Heart left ventricle (tissue), 16 donors: ENCODE measurements at places on chromosomes 4 and X.

- DNase-seq: no peak
These were observed 35.7 kb upstream of the EGFL6 start for GRCh38 chrX:13533726-13534125.

GRCh38 chrX:720250-720649 lies 89.7 kb downstream of the SHOX start:
- no peak for DNase-seq

GRCh38 chr4:98319021-98319420 lies 57.8 kb downstream of the RAP1GDS1 start:
- no peak for DNase-seq

DNA sequence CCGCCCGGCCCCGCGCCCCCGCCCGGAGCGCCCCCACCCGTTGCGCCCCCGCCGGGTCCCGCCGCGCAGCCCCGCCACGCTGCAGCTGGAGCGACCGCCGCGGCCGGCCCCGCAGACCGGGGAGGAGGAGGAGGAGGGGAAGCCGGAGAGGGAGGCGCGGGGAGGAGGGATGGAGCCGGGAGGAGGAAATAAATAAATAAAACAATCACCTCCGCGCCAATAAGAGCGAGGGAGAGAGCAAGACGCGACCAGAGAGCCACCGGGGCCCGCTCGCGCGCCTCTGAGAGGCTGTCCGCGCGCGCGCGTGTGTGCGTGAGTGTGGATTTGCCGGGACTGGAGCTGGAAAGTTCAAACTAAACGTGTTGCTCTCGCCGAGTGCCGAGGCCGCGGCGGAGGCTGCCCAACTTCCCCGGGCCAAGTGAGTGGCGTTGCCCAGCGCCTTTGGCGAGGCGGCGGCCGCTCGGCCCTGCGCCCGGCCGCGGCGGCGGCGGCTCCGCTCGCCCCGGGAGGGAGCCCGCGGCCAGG lies 2184.4 kb upstream of the TENM3 start:
- peak; percentile 30 for DNase-seq

- DNase-seq: no peak
These were observed 44.6 kb upstream of the TRPC5OS start for GRCh38 chrX:111831343-111831742.

DNA sequence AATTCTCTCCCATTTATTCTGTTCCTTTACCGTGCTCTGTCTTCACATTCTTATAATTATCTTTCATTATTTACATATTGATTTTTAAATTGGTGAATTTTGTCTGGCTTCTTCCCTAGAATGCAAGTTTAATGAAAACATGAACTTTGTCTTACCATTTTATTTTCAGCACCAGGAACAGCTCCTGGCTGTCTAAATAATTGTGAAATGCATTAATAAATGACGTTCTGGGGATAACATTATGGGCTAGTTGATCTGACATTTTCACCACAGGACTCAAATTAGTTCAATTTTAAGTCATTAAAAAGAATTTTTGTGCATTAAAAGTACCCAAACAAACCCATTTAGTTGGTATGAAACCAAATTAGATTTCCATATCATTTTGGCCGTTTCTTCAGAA lies 97.5 kb downstream of the KCTD8 start:
- no peak for DNase-seq

DNA sequence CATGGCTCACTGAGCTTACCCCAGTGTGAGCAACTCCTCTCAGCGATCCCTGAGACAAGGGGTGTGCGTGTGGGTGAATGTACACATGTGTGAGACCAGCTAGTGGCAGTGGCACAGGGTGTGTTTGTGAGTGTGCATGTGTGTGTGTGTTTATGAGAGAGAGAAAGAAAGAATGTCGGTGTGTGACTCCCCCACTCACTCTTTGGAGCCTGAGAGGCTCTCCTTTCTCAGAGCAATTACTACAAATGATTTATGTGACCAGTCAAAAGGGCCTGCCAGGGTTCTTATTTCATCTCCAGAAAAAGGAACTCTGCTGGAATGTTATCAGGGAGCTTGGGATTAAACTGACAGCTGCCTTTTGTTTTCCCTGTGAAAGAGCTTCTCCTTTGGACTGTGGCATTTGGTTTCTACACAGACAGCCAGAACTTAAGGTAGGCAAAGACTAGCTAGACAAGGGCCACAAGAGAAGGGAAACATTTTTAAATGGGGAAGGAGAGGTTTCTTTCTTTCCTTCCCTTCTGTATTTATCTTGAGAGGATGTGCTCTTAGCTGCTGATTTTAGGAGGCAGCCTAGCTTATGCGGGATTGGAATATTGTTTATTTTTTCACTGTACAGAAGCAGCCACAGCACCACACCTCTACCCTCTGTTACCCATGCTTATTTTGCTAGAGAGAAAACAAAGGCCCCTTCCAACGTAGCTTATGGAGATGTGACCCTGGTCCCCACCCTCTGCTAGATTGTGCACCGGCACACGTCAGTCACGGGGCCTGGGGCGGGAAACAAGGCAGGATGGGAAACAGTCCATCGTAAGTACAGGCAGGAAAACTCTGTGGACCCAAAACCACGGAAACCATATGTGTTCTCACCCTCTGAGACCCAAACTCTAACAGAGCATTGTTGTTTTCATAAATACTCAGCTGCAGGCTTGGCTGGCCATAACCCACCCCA lies 143.5 kb downstream of the MGST2 start:
- no peak for DNase-seq

GRCh38 chr4:166518315-166518714 lies 645.3 kb downstream of the TLL1 start:
- DNase-seq: no peak

GRCh38 chr4:183312841-183313240 lies 7.2 kb downstream of the CLDN22 start:
- no peak for DNase-seq

GRCh38 chr4:150743564-150744342 lies 161.8 kb downstream of the MAB21L2 start:
- DNase-seq: no peak

GRCh38 chr4:174189392-174190015 lies 94.0 kb downstream of the FBXO8 start:
- no peak for DNase-seq

GRCh38 chrX:47933946-47934345 lies 69.8 kb downstream of the ZNF182 start:
- no peak for DNase-seq

DNA sequence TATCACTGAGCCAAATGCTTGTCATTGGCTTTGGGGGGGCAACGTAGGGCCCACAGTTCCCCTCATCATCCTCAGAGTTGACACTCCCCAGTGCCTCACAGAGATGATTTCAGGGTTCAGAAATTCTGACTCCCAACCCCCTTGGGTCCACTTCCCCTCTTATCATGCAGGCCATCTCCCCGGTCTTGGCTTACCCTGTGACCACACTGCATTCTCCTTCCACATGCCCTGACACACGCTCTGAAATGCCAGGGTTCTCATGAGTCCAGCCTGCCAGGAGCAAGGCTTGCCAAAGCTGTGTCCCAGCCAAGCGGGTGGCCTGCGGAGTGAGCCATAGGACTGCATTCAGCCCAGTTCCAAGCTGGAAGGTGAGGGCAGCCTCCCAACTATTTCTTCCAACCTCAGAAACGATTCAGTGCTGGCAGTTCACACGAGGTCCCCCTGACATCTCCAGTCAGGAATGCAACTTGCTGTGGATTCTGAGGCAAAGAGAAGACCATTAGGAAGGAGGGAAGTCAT lies 101.2 kb downstream of the SMIM20 start:
- peak; percentile 83 for DNase-seq

- DNase-seq: no peak
These were observed 425.6 kb downstream of the IL1RAPL1 start for GRCh38 chrX:29012867-29013266.

DNA sequence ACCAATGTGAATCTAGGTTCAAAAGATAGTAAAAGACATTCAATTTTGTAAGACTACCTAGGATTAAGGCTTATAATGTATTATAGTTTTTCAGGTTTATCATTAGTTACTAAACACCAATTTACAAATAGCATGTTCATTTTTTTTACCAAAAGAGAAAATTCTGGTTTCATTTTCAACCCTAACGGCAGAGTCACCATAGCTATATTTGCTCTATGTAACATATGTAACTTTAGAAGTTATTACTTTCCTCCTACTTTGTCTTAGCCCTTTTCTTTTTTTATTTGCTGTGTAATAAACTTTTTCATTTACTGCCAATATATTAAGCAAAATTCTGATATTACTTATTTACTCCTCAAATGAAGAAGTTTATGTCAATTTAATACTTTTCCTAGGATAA lies 639.6 kb downstream of the ARAP2 start:
- no peak for DNase-seq

- DNase-seq: no peak
These were observed 42.1 kb downstream of the RBPJ start for GRCh38 chr4:26362745-26363439.

DNA sequence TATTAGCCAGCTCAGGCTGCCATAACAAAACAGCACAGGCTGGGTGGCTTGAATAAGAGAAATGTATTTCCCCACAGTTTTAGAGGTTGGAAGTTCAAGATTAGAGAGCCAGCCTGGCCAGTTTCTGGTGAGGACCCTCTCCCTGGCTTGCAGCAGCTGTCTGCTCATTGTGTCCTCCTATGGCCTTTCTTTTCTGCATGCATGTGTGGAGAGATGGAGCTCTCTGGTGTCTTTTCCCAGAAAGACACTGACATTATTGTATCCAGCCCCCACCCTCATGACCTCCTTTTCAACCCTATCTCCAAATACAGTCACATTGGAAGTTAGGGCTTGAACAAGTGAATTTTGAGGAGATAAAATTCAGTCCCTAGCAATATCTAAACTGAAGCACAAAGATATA lies 263.8 kb upstream of the PABPC4L start:
- DNase-seq: no peak

- no peak for DNase-seq
These were observed 526.4 kb downstream of the MID1IP1 start for GRCh38 chrX:39327705-39328104.

DNA sequence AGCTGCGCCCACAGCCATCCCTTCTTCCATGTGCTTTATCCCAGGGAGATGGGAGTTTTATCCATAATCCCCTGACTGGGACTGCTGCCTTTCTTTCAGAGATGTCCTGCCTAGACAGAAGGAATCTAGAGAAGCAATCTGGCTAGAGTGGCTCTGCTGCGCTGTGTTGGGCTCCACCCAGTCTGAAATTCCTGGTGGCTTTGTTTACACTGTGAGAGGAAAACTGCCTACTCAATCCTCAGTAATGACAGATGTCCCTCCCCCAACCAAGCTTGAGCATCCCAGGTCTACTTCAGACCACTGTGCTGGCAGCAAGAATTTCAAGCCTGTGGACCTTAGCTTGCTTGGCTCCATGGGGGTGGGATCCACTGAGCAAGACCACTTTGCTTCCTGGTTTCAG lies 116.9 kb upstream of the AR start:
- no peak for DNase-seq

- DNase-seq: no peak
These were observed 19.2 kb downstream of the DIAPH2 start for GRCh38 chrX:96703816-96704215.

DNA sequence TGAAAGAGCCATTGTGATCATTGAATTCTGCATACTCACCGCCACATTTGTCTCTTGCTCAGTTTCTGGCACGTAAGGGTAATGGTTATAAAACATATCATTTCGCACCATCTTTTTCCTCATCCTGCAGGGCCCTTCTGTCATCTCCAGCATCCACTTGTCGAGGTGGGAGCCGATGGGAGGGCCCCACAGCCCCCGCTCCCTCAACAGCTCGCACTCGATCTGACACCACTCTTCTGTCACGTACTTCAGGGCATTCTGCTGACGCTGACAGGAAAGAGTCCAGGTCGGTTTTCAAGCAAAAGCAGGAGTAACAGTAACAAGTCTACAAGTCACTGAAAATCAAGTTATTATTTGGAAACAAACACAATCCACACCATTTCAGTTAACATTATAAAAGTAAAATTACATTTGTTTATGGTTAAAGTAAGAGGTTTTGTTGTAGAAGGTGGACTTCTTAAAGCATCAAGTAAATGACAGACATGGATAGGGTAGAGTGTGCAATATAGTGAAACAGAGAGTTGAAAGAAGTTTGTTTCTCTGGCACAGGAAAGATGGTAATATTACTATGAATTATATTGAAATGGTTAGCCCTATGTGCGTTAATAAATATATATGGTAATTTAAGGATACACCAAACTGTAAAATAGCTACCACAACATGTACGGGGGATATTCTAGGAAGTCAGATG lies 150.6 kb downstream of the CDS1 start:
- peak; percentile 76 for DNase-seq

- DNase-seq: no peak
These were observed 47.9 kb downstream of the COX18 start for GRCh38 chr4:73021634-73022033.

- no peak for DNase-seq
These were observed 29.7 kb upstream of the ADH6 start for GRCh38 chr4:99248714-99249113.

DNA sequence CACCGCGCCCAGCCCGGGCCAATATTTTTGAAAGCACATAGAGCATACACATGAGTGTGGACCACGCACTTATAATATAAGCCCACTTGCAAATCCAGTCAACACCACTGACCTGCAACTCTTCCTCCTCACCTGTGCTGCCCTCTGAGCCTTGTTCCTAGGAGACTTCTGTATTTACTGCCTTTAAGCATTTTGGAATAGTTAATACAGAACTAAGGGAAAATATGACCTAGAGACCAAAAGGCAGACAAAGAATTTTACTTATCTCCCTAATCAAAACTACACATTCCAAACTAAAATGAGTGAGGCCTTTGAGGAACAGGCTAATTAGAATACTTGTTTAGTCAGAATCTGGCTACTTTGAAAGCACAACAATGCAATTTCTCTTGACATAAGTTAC lies 89.1 kb downstream of the RELL1 start:
- no peak for DNase-seq

DNA sequence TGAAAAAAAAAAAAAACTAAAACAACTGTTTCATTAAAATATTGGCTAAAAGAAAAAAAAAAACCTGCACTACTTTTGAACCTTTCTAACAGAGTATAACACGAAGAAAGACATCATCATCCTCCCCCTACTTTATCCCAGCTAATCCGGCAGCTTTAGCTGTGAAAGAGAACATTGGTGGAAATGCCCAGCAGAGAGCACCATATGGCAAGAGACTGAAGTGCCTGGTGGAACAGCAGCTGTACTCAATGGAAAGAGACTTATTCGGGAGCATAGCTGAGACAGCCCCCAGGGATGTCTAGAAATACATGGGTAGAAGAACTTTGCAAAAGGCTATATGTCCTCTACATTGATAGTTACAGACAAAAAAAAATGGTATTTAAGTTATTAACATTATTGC lies 30.3 kb downstream of the STPG2 start:
- no peak for DNase-seq

DNA sequence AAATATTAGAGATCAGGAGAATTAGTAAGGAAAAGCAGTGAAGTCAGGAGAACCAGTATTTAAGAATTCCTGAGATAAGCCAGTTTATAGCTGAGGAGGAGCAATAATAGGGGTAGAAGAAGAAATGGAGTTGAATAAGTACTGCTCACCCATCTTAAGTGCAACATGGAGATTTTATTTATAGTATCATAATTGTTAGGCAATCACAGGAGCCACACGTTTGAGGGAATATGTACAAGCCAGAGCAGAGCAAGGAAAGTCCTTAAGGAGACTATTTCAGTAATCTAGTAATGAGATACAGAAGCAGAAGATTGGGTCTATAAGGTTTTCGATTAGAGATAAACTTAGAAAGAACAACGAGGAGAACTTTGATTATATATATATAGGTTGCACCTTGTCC lies 145.0 kb downstream of the KDM6A start:
- DNase-seq: no peak
